ENCODE measurements at places on chromosomes 7 and 10.

GRCh38 chr7:122887848-122888247 is 1.6 kb upstream of the CADPS2 start:
- DNase-seq = no peak

DNA sequence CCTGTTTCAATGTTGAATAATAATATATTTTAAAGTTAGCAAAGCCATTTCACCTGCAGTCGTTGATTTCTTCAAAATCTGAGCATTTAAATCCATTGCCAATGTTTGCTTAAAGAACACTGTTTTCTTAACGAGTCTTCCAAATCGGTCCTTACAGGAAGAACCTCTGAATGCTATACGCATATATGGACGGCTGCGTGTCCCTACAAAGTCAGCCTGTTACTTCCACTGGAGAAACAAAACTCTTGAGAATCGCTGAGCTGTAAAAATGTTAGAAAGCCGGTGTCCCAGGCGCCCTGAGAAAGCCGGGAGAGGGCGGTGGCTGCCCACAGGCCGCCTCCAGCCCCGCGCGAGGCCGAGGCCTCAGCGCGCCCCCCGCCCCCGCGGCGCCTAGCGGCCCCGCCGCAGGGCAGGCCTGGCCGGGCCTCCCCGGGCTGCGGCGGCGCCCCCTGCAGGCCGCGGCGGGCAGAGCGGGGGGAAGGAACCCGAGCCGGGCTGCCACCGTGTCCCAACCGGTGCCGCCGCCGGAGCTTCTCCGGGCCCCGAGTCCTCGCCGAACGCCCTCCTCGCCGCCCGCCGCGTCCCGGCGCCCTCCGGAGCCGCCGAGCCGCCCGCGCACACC is at the start of gene FHIP2A:
Gene FHIP2A, plus strand, starts transcription at position 488 of the 622 bp plus-strand sequence. CDS start 299 bp downstream, outside the sequence.
- DNase-seq = peak; percentile 86

DNA sequence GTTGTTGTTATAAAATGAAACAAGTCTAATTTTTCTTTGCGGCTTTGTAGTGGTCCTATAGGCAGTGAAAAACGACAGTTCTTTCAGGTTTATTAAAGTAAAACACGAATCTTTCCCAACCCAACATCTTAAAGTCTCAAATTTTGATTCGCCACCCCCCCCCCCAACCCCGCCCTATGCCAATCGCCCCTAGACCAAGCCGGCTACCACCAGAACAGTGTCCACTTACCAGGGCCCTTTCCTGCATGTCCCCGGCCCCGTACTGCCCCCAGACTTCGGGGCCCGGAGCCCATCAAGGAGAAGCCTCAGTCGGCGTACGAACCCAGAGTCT is 335 bp upstream of the CHCHD1 start:
- no peak for DNase-seq

GRCh38 chr10:44922796-44923545 is 11.8 kb downstream of the TMEM72 start:
- no peak for DNase-seq

DNA sequence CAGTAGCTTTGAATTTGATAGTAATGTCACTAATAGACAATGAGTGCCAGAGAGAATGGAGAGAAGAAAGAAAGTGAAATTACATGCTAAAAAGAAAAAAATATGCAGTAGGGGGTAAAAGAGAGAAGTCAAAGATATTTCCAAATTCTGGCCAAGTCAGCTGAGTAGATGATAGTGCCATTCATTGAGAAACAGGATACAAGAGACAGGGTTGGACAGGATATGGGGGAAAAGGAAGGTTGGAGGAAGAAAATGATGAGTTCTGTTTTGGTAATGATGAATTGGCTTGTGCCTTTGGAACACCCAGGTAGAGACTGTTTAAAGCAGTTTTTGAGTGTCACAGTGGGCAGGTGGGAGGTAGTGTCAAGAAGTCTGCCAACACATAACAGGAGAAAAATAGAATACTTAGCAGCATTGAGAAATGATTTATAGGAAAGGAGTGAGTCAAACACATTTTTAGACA is 78.3 kb downstream of the LRRC17 start:
- DNase-seq = peak; percentile 30

DNA sequence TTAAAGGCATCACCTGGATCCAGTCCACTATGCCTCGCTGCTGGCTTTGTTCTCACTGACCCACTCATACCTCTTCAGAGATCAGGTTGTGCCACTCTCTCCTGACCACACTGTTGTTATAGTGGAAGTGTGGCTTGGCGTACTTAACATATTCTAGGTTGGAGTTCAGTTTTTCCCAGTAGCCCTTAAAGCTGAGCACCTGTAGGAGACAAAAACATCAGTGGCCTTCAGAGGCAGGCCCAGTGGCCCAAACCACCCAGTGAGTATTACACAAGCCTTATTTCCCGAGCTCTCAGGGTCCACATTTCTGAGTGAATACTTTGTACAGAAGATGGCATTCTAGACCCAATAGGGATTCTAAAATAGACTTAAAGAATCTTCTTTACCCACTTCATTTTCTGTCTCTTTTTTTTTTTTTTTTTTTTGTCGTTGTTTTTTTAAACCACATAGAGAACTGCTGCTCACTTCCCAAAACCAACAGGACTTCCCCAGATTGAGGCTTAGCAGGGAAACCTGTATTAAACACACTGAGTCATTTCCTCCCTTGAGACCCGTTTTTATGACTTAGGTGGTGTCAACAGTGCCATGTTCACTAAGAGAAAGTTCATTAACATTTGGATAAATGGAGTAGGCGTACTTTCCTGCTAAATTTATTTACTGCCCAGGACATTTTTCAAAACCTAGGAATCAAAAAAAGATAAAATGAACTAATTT is 85.8 kb downstream of the GSAP start:
- DNase-seq = peak; percentile 78

GRCh38 chr7:82317257-82317721 is 126.3 kb downstream of the CACNA2D1 start:
- DNase-seq = no peak

DNA sequence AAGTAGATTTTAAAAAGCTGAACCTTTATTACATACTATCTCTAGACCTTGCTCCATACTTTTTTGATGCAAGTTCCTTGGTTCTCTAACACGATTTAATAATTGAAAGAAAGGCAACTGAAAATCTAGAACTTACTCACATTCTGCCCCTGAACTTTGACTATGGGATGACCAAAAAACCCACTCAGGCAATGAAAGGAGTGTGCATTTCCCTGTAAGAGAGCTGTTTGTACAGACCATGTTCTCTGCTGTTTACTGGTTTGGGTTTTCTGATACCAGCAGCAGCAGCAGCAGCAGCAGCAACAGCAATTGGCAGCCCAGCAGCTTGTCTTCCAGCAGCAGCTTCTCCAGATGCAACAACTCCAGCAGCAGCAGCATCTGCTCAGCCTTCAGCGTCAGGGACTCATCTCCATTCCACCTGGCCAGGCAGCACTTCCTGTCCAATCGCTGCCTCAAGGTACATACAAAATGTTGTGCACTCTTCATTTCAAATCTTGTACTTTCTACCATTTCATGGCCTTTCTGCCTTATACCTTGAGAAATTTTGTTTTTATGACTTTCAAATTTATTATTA is 216.7 kb downstream of the FOXP2 start:
- no peak for DNase-seq

GRCh38 chr7:79060498-79060897 is 393.0 kb downstream of the MAGI2 start:
- DNase-seq = no peak

- DNase-seq = no peak
Measured at GRCh38 chr10:5640501-5640900, 25.9 kb downstream of the ASB13 start.

GRCh38 chr7:149690688-149691446 is 82.5 kb downstream of the ZNF467 start:
- peak; percentile 94 for DNase-seq

DNA sequence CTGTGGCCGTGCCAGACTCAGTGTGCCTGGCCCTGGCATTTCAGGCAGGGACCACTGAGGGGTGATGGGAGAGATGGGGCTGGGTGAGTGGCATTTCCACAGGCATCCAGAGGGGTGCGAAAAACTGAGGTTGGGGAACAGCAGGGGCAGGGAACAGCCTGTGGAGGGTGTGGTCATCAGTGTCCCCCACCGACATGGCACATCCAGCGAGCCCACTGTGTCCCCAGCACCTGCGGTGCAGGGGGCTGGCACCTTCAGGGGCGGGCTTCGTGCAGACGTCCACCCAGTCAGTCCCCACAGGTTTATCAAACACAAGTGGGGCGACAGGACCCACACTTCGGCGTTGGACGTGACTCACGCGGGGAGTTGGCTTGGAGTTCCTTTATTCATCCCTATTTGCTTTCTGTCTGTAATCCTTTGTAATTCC is 14.8 kb downstream of the CUX1 start:
- no peak for DNase-seq

- DNase-seq = peak; percentile 77
Measured at GRCh38 chr10:99917963-99918825, 91.6 kb downstream of the DNMBP start.

DNA sequence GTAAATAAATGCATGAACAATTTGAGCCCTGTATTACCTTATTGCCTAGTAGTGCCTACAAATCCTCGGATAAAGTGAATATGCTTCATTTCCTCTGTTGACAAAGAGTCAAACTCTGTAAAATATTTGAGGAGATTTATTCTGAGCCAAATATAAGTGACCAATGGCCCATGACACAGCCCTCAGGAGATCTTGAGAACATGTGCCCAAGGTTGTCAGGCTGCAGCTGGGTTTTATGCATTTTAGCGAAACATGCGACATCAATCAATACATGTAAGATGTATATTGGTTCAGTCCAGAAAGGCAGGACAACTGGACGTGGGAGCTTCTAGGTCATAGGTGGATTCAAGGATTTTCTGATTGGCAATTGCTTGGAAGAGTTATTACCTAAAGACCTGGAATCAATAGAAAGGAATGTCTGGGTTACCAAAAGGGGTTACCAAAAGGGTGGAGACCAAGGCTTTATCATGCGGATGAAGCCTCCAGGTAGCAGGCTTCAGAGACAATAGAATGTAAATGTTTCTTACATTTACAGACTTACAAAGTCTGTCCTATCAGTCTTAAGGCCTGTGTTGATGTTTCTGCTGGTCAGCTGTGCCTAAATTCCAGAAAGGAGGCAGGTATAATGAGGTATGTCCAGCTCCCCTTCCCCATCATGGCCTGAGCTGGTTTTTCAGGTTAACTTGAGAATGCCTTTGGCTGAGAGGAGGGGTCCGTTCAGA is 220.1 kb upstream of the FZD1 start:
- no peak for DNase-seq

- DNase-seq = no peak
Measured at GRCh38 chr10:3693022-3693697, 91.8 kb downstream of the KLF6 start.

GRCh38 chr7:33040803-33041516 is 21.6 kb downstream of the NT5C3A start:
- DNase-seq = peak; percentile 29

GRCh38 chr10:78851647-78852046 is 217.1 kb upstream of the ZMIZ1 start:
- DNase-seq = no peak

- peak; percentile 83 for DNase-seq
Measured at GRCh38 chr10:89301721-89302445, at the start of gene IFIT2. IFIT2 (plus strand) TSS chr10:89302046; CDS start chr10:89302124, 78 bp downstream.

- DNase-seq = no peak
Measured at GRCh38 chr7:132991615-132992587, 90.0 kb downstream of the CHCHD3 start.

DNA sequence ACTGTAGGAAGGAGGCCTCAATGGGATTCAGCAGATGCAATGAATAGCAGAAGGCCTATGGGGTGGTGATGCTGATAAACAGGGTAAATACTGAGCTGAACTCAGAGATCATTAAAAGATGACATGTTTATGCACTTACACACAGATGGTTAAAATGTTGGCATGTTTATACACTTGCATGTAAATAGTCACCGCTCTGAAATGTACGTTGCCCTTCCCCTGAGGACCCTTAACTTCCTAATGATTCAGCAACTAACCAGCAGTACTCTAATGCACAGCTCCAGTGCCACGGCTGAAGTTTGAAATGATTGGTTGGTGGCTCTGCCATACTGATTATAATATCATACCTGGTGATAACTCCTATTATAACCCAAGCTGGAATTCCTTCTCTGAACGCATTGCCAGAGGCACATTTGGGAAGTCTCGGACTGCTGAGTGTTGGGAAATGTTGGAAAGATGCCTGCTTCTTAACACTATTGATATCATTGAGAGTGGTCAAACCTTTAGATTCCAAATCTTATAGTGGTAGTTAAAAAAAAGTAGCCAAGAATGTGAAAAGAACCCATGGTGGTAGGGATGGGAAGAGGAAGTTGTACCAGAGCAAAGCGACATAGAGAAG is 3.7 kb upstream of the CAV1 start:
- no peak for DNase-seq

DNA sequence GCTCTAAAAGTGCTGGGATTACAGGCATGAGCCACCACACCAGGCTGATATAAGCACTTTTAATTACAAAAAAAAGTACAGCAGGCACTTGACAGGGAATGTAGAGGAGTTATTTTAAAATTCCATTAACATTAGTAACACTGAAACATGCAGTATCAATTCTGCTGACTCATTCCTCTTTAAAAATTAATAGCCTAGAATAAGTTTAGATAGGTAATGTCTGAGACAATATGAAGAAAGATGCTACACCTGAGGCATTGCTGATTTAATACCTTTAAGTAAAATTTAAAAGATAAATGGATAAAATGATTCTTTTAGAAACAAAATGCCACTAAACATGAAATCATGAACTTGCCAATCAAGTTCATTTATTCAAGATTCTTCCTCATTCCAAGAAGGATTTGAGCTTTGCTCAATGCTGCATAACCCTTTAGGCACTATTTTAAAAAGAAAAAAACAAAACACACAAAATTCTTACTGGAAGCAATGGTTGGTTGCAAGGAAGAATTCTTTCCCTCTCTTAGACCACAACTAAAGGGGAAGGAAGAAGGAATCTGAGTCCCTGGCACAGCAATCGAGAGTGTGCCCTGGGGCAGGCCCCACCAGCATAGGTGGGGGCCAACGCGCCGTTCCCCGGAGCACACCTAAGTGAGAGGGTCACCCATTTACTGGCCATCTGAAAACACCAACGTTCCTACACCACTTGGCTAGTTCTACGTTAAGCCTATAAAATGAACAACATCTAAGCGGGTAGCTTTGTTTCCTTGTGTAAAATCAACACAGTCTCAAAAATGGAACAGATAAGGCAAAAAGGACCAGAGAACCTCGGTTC is 26.6 kb downstream of the ESYT2 start:
- peak; percentile 52 for DNase-seq

DNA sequence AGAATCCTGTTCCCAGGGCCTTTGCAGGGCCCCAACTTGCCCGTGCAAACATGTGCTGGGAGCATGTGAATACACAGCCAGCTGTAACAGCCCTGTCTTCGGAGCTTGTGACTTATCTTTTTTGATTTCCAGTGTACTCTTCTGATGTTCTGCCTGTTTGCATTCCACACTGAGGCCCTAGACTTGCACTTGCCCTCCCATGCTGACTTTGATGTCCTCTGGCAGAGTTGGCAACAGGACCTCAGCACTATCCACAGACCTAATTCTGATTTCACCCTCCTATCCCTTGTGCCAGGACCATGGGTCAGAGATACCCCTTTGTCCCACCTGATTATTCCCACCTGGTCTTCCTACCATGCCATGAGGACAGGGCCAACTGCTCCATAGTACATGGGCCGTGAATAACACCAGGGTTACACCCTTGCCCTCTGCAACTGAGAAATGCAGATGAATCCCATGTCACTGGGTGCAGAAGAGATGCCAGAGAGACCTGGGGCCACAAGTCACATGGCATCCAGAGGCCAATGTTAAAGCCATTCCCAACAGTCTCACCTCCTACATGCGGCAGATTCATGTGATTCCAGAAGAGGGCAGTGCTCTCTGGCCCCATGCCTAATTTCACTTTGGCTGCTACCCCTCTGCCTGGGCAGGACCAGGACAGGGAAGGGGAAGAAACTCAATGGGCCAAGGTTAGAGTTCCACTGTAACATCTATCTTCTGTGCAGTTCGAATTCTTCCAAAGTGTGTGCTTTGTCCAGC is 43.0 kb downstream of the SCRN1 start:
- DNase-seq = peak; percentile 41

GRCh38 chr10:55146032-55146431 is 345.0 kb upstream of the PCDH15 start:
- no peak for DNase-seq
